HTR-8/SVneo (cell line): ENCODE measurements at places on chromosomes 16 and 17.

- no peak for DNase-seq
Measured at GRCh38 chr16:53664724-53665345, 38.8 kb downstream of the RPGRIP1L start.

GRCh38 chr17:59425085-59425931, 93.9 kb downstream of the YPEL2 start:
- DNase-seq: no peak

DNA sequence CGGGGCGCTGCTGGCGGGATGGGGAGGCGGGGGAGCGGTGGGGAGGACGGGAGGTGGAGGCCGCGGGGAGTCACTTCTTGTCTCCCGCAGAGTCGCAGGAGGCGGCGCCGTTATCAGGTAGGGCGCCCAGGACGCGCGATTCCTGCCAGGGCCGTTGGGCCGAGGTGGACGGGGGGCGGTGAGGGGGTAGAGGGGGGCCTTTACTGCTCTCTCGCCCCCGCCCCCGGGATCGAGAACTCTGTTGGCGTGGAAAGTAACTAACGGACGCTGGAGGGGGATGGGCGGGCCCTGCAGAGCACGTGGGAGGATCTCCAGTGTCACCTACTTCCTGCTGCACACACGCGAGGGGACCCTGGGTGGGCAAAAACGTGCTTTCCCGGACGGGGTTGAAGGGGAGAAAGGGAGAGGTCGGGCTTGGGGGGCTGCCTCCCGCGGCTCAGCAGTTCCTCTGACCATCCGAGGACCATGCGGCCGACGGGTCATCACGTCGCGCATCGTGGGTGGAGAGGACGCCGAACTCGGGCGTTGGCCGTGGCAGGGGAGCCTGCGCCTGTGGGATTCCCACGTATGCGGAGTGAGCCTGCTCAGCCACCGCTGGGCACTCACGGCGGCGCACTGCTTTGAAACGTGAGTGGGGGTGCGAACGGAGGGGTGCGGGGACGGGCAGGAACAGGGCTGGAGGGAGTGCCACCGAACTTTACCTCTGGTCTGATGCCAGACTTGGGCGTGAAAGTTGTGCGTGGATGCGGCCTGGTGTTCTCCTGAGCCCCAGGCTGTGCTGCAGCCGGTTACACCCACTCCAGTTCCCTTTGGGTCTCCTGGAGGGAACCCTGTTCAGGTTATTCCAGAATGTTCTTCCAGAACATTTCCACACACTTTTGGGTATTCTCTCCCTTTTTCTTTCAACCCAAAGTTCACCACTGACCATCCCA, 569 bp downstream of the PRSS21 start:
- no peak for DNase-seq

DNA sequence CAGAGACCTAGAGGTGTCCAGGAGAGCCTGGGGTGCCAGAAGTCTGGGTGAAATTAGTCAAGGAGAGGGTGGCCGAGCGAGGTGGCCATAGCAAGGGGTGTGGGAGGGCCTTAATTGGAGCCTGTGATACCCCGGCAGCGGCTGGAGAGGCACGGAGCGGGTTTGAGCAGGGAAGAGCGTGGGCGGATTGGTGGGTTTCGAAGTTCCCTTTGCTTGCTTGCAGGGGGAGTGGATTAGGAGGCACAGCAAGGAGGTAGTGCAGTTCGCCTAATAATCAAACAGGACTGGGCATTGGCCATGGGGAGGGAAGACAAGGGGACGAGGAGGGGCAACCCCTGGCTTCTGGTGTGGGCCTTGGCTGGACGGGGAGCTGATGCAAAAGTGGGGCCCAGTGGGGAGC, 5.4 kb upstream of the FAM83G start:
- DNase-seq: no peak

DNA sequence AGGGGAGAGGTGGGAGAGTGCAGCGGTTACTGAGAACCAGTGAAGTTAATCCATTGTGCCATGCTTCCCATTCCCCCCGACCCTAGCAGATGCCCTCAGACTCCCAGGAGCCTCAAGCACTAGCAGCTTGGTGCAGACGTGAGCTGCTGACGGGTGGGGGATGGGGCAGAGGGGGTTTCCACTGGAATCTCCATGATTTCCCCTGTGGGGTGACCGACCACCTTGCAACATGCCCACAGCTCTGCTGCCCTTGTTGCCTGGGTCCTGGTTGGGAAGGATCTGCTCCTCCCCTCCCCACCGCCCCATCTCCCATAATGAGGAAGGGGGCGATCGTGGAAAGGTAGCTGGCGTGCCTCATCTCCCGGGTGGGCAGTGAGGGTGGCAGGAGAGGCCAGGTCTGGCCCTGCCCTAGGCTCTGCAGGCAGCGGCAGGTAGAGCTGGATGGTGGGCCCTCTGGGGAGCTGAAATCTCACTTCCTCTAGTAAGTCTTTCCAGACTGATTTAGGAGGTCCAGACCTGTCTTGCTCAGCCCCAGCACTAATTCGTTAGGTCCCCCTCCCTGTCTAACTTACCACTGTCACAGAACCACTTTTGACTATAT, 9.6 kb downstream of the FLOT2 start:
- DNase-seq: no peak

GRCh38 chr16:21163576-21163975, 5.1 kb downstream of the LDAF1 start:
- no peak for DNase-seq

DNA sequence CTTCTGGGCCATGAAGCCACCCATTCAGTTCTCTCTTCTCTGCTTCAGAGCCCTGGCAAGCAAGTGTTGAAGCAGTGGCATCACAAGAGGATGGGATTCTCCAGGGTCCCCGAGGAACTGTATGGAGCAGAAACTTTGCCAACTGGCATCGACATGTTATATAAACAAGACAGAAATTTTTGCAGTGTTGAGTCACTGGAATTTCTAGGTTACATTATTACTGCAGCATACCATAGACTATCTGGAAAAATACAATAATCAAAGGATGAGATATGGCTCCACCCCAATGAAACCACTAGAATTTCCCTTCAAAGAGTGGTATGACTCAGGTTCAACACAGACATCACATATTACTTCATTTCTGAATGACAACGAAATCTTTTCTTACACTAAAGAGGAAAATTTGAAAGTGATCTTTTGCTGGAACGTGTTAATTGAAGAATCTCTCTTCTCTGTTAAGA, 343.0 kb upstream of the DYNLRB2 start:
- peak; percentile 71 for DNase-seq

DNA sequence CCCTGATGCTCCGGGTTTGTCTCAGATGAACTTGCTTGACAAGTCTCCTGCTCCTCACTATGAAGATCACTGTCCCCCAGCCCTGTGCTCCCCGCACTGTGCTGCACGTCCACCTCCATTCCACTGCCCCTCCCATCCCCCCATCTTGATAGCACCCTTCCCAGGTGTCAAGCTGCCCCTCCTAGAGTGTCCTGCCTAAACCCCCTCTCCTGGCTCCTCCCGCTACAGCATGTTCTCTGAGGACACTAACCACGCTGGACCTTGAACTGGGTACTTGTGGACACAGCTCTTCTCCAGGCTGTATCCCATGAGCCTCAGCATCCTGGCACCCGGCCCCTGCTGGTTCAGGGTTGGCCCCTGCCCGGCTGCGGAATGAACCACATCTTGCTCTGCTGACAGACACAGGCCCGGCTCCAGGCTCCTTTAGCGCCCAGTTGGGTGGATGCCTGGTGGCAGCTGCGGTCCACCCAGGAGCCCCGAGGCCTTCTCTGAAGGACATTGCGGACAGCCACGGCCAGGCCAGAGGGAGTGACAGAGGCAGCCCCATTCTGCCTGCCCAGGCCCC, 18.5 kb downstream of the DEXI start:
- no peak for DNase-seq

GRCh38 chr17:38701504-38702165, 3.4 kb upstream of the MLLT6 start:
- peak; percentile 63 for DNase-seq

DNA sequence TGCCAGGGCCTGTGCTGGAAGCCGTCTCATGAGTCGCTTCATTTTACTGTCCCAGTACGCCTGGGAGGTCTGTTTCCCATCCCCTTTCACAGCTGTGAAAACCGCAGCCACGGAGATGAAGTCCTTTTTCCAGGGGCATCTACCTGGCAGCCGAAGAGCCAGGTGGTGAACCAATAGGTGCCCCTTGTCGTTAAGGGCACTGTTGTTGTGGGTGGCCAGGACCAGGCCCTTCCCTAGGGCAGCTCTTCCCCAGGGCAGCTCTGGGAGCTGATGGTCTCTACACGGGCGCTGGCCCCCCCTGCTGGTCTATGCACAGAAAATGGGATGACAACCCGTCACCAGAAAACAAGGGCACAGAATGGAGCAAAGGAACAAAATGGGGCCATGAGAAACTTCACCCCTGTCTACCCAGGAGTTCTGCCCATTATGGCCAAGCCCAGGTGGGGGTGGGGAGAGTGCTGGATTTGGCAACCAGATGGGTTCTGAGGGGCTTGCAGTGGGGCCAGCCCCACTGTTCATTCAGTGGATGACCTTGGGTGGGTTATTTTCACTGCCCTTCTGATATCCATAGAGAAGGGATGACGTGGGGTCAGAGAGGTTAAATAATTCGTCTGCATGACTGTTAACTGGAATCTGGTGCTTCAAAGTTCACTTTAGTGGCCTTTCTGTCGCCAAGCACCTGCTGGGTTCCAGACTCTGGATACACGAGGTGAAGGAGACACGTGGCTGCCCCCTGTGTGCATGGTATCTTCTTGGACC, 11.5 kb downstream of the RMI2 start:
- DNase-seq: peak; percentile 64

- no peak for DNase-seq
Measured at GRCh38 chr16:9256196-9256595, 164.8 kb downstream of the HAPSTR1 start.

- no peak for DNase-seq
Measured at GRCh38 chr16:35134471-35134870, 1675.1 kb downstream of the TP53TG3F start.
